Sigmoid colon (tissue), 7 donors: ENCODE measurements at places on chromosomes 11 and 22. TPM values are rescaled to one million over a fixed set of nuclear protein-coding genes. Genes with fewer than 3 reads are reported as not detected.

The MMP11 gene
- 9.9 TPM for total RNA-seq

The MPEG1 gene
- total RNA-seq = 11.7 TPM

The HTR3B gene
- total RNA-seq = not detected

The APOBEC3B gene
- 3.1 TPM for total RNA-seq

The GCAT gene
- total RNA-seq = 14.1 TPM

The CRYBA4 gene
- not detected for total RNA-seq

The SLC25A45 gene
- 8.9 TPM for total RNA-seq
